ENCODE measurements at places on chromosomes 12 and 14. TPM values are rescaled to one million over a fixed set of nuclear protein-coding genes. Genes with fewer than 3 reads are reported as not detected.

Gene CDCA3
- total RNA-seq = 2.0 TPM

Gene OAS2
- total RNA-seq = 0.71 TPM

Gene CLMN
- total RNA-seq = 1.9 TPM

Gene CCDC38
- not detected for total RNA-seq

Gene GLT1D1
- total RNA-seq = not detected

Gene DBX2
- total RNA-seq = not detected

Gene PRIMA1
- not detected for total RNA-seq

All from smooth muscle cell of bladder (primary cell).